OCI-M1 (cell line): ENCODE measurements at places on chromosomes 4 and X.
A peak's percentile ranks its signal among the peaks of the same experiment; 100 is the strongest.

DNA sequence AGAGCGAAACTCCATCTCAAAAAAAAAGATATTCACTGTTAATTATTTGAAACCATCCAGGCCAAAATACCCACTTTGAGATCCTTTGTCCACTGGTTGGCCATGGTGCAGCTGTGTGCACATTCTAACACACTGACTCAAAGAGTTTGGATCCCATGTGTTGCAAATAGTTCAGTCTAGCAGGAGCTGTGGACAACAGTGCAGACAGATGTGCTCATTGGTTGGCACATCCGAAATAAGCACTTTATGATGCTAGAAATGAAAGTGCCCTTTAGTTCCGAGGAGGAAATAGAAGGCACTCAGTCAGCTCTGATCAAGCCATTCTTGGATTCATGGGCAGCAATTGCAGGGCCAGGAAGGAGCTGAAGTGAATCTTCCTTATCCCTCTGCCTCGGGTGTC is 63.0 kb upstream of the TMEM150C start:
- DNase-seq: no peak

DNA sequence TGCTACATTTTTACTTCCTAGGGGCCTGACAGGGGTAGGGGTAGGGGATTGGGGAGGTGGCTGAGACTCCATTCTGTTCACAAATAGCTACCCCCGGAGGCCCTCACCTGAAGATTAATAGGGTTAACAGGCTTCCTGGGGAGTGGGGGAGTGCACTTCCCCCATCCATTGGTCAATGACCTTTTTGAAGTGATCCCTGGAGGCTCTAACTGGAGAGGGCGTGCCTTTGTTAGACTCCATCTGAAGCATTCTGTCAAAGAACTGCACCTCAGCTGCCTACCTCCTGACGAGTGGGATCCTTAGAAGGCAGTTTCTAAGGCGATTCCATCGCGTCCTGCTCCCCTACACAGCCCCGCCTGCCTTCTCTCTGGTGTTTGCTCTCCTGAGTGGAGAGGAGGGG is 10.0 kb upstream of the MTM1 start:
- DNase-seq: no peak

DNA sequence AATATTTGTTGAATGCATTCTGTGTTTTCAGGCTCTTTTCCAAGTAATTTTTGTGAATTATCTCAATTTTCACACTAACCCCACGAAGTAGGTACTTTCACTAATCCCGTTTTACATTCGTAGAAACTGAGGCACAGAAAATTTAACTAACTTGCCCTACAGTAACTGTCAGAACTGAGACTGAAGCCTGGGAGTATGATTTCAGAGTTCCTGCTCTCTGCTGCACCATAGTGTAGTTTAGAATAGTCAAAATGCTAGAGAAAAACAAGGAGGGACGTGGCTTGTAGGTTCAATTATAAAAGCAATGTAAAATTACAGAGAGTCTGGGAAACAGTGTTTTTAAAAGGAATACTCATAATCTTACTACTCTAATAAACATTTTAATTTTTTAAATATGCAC is 2.2 kb downstream of the CLCN3 start:
- DNase-seq: peak; percentile 65

- DNase-seq: peak; percentile 78
Observed at GRCh38 chr4:94127707-94128328, 79.8 kb upstream of the SMARCAD1 start.

GRCh38 chr4:16722416-16722815 is 176.0 kb downstream of the LDB2 start:
- DNase-seq: no peak

DNA sequence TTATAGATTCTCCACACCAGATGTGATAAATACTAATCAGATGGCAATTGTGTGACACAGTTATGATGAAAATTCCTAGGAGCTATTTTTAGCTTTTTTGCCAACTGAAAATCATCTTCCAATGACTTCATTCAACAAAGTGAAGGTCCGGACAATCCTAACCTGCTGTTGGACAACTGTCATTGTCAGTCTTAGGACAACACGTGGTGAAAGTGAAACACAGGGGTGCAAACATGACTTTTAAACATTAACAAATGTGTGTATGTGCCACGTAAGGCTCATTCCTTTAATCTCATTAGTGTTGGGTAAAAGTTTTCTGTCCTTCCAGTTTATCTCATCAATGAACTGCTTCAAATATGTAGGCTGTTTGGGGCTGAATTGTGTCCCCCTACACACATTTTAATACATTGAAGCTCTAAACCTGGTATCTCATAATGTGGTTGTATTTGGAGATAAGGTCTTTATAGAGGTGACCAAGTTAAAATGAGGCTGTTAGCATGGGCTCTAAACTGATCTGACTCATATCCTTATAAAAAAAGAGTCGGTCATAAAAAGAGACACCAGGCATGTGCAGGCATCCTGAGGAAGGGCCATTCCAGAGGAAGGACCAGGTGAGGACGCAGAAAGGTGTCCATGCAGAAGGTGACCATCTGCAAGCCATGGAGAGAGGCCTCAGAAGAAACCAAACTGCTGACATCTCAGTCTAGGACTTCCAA is 41.2 kb upstream of the SMAD1 start:
- no peak for DNase-seq

DNA sequence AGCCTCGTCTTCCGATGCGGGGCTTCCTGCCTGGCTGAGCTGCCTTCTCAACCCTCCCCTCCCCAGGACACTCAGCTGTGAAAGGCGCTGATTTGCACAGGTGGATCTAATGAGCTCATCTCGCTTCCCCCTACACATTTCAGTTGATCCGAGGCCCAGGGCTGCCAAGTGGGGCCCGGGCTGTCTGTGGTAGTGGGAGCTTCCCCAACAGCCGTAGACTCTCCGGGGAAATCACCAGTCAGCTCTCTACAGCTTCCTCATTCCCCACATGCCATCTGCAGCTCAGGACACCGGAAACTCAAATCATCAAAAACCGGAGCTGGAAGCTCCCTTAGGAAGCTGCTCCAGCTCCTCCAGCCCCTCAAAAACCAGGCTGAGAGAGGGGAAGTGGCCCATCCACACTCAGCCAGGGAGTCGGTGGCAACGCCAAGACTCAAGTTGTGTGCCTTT is 56.2 kb downstream of the SMIM20 start:
- no peak for DNase-seq

DNA sequence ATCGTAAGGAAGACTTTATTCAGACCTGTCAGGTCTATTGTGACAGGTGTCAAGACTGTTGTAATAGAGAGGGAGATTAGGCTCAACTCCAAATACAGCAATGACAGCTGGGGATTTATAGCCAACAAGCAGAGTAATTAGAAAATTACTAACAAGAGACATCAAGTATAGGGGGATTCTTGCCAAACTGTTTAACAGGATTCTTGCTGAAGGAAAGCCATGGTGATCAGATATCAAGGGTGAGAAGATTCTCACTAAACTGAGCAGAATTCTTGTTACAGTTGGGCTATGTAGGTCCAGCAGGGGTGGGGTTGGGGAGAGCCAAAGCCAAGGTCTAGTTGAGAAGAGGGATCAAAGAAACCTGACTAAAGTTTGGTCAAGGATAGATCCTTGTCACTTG is 461.0 kb upstream of the GALNT7 start:
- DNase-seq: no peak

DNA sequence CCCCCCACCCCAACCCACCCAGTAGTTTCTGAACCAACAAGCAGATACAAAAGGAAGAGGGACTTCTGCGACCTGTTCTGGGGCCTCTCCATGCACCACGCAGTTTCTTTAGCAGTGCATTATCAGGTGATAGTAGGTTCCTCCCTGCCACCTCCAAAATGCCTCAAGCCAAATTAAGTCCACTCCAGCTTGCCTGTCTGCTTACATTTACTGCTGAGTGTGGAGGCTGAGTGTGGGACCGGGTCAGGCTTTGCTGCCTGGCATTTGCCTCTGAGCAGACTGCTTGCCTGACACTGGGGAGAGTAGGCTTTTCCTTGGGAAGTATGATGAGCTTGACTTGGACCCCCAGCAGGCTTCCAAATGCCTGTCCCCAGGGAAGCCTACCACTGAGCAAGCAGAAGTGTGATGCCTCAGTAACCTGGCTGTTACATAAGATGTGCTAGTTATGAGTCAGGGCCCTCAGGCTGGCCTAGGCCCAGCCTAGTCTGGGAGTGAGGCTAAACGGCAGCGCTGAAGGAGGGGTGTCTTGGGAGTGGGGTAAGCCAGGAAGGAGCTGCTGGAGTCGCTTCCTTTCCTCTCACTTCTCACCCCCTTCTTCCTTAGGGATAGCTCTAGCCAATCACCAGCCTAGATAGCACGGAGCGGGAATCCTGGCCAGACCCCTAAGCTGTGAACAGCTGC is 9.0 kb downstream of the TSC22D3 start:
- DNase-seq: no peak

DNA sequence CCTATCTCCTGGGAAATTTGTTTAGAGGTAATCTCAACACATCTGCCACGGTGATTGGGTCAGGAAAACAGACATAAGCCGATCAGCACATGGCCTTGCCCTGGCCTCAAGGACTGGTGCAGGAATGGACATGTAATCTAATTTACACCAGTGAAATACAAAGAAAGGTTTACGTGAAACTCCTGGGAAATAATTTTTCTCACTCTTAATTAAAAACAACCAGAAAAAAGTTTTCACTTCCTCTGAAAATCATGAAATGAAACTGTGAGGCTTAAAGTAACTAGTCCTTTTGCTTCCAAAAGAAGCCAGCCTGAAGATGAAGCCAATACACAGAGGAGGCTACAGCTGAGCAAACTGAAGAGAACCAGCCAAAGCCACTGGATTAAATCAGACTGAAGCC is 154.1 kb upstream of the FAM241A start:
- DNase-seq: no peak

- no peak for DNase-seq
Observed at GRCh38 chrX:112677167-112677566, 2.6 kb downstream of the LHFPL1 start.

DNA sequence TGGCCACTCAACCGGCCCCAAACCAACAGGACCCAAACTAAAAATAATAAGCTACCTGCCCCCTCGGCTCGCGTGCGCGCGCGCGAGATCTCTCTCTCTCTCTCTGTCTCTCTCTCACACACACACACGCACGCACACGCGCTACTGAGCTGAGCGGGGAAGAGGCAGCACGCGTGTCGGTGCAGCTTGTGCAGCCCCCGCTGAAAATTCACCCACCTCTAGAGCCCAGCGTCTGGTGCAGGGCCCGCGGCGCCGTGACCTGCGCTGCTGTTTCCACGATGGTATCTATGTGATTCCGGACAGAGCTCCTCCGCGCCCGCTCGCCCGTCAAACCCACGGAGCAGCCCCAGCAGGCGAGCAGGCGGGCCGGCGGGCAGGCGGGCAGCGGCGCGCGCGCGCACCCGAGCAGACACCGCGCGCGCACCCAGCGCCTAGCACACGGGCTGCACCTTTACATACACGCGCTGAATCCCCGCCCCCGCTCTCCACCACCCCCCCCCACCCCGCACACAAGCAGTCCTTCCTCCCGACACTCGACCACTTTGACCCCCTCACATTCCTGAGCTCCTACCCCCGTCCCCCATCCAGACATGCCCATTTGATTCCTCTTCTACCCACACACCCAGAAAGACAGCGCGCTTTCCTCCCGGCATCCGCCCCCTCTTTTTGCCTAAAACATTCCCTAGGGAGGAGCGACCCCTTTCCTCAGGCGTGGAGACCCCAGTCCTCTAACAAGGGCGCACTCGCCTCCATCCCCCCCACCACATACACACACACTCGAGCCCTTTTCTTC is 1.0 kb downstream of the SLITRK4 start:
- no peak for DNase-seq

DNA sequence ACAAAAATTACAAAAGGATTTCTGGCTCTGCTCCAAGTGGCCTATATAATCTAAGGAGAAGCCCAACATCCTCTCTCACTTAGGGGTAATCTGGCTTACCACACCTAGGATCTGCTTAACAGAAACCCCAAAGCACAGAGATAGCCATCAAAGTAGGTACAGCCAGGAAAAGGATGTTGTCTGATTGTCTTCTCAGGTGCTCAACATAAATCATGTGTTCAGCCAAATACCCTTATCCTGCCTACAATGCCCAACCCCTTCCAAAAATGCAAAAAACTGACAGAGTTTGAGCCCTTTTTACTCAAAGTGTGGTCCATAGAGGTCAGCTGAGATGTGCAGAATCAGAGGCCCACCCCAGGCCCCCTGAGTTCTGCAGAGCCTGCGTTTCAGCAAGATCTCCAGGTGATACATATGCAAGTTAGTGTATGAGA is 53.9 kb downstream of the PPM1K start:
- no peak for DNase-seq

- DNase-seq: no peak
Observed at GRCh38 chr4:182175788-182176519, 67.2 kb upstream of the TENM3 start.

GRCh38 chrX:50813843-50814661 is at the start of gene SHROOM4:
SHROOM4 (minus strand) TSS chrX:50814194; CDS start chrX:50814018, 176 bp downstream.
- DNase-seq: no peak

- DNase-seq: no peak
Observed at GRCh38 chrX:40146262-40147125, 48.7 kb upstream of the BCOR start.

GRCh38 chrX:40108959-40109287 is 11.2 kb upstream of the BCOR start:
- peak; percentile 78 for DNase-seq

GRCh38 chr4:153242839-153243324 is 38.6 kb downstream of the TRIM2 start:
- no peak for DNase-seq

DNA sequence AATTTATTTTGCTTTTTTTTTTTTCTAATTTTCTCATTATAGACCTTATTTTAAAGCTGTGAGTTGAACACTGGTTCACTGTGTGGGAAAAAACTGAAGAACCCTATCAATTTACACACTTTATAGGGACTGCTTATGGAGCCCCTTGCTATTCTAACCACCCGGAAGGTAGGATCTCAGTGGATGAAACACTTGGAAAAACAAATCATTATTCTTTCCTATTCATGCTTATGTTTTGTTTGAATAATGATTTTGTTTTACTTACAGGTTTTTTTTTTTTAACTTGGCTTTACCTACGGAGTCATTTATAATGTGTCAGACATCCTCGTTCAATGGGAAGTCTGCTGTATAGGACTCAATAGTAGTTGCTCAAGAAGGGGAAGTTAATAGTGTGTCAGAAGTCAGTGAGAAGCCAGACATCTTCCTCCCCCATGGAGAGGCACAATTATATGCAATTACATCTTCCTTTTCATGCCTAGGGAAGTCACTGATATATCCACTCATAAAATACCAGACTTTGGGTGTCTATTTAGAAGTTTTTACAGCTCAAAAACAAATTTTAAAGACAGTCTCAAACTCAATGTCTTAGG is 113.2 kb downstream of the ARSF start:
- no peak for DNase-seq

DNA sequence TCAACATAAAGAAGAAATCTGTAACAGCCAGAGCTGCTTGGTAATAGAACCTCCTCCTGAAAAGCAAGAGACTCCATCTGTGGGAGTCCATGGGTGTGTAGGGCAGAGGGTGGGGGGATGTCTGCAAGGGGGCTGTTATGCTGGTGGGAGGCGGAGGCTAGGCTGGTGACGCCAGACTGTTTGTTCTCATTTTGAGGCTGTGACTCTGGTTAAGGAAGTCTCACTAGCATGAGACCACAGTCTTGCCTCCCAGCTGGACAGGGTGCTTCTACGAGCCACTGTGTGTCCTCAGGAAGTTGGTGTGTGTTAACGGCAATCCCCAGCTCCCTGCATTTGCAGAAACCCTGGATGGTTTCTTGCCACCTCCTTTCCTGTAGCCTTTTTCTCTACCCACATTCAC is 79.8 kb downstream of the NSUN7 start:
- DNase-seq: no peak
